ENCODE measurements at places on chromosomes 13 and 19.

DNA sequence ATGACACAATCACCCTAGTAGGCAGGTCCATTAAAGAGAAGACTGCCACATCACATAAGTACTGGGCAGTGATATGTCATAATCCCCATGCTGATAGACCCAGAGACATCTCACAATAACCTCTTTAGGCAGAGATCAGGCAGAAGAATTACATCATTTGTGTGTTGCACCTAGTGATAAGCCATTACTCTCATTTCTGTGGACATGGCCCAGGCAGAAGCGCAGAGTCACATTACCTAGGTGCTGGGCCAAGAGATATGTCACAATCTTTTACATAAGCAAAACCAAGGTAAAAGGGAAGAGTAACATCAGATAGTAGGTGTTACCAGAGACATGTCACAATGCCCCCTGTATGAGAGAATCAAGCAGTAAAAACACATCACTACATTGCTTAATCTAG, 71.9 kb downstream of the ZNF726 start:
- DNase-seq: no peak

- DNase-seq: no peak
These were observed 10.3 kb downstream of the THSD1 start for GRCh38 chr13:52395704-52396103.

GRCh38 chr13:113804703-113805430, 45.8 kb downstream of the TMEM255B start:
- DNase-seq: no peak

- no peak for DNase-seq
These were observed 7.6 kb upstream of the CABP5 start for GRCh38 chr19:48051335-48052033.
